ENCODE measurements at places on chromosomes 5 and 9.

- DNase-seq, result no peak
Measured at GRCh38 chr9:97740848-97741821, 44.0 kb upstream of the XPA start.

GRCh38 chr5:54986269-54986654, 869 bp upstream of the ESM1 start:
- no peak for DNase-seq

- no peak for DNase-seq
Measured at GRCh38 chr5:156819967-156820581, 30.0 kb upstream of the PPP1R2B start.

DNA sequence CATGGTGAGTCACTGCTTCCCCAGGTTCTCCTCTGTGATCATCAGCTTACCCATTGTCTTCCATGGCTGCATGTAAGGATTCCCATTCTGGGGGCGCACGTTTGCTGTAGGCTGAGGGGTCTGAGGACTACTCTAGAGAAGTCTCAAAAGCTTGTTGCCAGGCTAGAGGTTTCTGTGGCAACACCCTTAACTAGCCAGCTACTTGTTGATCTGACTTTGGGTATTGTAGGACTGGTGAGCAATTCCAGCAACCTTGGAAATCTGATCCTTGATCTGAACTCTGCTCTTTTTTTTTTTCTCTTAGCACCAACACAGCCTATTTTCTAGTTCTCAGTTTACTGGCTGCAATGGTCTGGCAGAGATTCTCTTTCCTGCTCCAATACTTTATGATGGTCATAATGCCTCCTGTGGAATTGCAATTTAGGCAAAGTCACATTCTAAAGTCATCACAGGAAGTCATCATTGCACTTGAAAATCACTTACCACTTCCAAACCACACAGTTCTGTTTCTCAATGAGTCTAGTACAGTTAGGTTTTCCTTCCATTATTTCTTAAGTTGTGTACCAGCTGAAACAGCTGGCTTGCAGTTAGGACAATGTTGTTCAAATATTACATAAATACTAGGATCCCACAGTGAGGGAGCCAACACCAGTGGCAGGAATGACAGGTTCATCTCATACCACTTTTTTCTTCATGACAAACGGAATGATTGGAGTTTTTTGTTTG, 110.3 kb downstream of the SLC12A2 start:
- DNase-seq, result no peak

- no peak for DNase-seq
Measured at GRCh38 chr5:176819476-176819875, 9.1 kb downstream of the UNC5A start.

DNA sequence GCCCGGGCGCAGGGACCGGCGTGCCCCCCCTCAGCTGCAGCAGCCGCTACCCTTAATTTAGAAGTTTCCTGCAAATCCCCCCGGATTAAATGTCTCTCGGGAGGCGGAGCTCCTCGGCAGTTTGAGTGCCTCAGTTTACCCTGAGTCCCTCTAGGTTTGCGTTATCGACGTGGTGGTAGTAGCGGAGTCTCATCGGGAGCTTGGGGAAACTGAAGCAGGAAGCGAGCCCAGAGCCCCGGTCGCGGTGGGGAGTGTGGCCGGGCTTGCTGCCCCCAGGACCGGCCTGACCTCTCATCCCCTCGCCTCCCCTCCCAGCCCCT, 529 bp upstream of the TPM2 start:
- no peak for DNase-seq

GRCh38 chr9:36988848-36989247, 45.2 kb downstream of the PAX5 start:
- no peak for DNase-seq

DNA sequence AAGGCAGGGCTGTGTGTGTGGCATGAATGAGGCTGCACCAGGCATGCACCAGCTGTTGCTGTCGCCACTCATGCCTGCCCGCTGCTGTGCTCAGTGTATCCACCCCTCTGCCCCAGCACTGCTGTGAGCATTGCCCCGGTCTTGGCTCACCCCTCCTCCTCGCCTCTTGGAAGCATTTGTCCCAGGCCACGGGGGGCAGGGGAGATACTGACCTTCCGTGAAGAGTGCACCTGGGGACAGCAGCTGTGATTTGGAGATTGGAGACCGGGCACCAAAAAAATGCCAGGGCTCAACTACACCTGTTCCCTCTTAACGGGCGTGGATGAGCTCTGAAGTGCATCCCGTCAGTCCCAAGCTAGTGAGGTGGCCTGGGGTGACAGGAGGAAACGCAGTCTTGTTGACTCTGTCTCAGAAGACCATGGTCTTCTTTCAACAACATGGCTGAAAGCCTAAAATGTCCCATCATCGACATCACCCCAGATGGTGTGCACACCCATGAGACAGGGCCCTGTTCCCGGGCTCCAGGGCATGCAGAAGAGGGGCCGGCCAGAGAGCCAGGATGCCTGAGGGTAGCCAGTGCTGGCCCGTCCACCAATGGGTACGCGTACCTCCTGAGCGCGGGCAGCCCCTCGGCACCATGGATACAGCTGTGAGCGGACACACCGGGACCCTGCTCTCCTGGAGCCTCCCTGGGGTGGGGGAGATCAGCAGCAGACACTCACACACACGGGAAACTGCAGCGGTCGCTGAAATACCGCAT, 115.8 kb downstream of the COL5A1 start:
- DNase-seq, result no peak

DNA sequence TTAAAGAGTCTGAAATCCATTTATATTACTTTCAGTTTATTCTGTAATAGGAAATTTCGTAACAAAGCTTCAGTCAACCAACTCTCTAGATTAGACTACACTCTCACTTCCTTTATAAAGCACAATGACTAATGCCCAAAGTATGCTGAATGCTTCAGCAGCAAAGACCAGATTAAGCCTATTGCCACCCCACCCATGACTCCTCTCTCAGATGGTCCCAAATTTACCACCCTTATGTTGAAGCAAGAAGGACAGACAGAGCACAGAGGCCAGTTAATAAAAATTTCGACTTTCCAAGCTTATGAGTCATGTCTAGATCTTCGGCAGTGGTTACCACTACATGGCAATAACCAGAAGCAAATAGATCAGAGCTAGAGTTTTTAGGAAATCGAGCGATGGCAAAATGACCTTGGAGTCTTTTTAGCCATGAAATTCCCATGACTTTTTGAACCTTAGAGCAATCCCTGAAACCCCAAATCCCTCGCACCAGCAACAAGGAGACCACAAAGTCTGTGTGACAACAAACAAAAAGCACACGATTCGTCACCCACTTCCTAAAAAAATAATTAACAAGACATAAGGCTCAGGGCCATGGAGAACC, 287.8 kb upstream of the RASA1 start:
- no peak for DNase-seq

- no peak for DNase-seq
Measured at GRCh38 chr9:13860019-13860418, 453.9 kb downstream of the NFIB start.

GRCh38 chr5:143165049-143165880, 238.2 kb downstream of the NR3C1 start:
- no peak for DNase-seq

- no peak for DNase-seq
Measured at GRCh38 chr5:98433022-98433421, 340.4 kb upstream of the RGMB start.

GRCh38 chr5:172187118-172188032, 649 bp downstream of the STK10 start:
- DNase-seq, result no peak

- no peak for DNase-seq
Measured at GRCh38 chr5:175859916-175860315, 11.5 kb upstream of the CPLX2 start.

DNA sequence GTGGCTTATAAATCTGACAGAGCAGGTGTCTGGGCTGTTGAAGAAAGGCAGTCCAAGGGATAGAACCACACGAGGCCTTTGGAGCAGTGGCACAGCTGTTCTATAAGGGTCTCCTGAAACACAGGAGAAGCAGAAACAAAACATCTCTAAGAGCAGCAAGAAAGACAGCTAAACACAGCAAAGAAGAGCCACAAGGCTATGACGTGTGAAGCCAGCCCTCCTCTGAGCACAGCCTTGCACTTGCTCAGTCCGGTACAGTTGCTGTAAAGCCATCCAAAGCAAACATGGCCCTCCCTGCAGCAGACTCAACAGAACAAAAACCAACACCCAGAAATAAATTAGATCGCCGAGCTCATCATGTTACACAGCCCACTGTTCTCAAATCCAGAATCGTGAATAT, 2.6 kb upstream of the GZMK start:
- no peak for DNase-seq

DNA sequence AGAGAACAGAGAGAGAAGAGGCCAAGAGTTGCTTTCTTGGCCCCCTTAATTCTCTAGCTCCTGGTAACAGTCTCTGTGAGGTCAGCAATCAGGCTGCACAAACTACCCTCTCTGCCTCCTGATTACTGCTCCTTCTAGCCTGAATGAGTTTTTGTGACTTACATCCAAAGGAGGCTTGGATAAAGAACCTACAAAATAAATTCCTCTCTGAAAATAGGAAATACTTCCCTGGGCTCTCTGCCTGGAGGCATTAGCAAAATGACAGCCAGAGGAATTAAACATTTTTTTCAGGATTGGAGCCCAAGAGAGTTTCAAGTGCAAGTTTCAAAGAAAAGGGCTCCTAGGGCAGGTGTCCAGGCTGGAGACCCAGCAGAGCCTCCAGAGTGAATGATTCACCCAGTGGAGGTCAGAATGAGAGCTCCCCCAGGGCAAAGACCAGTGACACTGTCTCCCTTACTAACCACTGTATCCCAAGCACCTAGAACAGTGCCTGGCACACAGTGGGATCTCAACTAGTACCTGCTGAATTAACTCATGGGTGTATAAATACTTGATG, 162.5 kb downstream of the SPOCK1 start:
- DNase-seq, result no peak

DNA sequence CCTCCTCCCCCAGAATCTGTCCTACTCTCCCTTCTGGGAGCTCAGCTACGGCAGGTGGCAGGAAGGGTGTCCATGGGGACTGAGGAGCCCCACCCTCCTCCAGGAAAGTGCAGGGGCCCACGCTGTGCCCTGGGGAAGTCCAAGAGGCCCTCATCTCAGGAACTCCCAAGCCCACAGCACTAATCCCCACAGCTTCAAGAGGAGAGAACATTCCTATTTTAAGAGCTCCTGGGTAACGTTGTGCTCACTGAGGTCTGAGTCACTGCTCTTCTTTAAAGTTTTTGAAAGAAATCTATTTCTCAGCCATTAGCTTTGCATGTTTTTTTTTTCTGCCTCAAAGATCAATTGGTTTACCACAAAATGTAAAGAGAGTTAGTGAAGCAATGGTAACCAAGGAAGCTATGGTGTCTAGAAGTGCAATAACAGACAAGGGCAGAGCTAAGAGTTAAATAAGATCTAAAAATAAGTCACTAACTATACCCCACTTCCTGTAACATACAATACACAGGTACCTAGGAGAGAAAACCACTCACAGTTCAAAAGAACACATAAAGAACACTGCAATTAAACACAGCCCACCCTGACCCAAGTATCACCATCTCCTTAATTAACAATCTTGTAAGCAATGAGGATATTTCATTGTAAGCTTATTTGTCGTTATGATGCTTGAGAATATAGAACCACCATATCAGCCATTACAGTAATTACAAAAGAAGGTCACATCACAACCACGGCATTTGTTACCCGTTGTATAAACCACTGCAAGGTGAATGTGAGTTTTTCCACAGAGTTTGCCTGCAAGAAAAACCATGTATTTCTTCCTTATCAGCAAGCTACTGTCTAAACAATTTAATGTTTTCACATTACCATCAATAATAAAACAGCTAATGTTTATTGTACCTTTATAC, 382.3 kb upstream of the SLC30A5 start:
- DNase-seq, result no peak

GRCh38 chr5:150175076-150175475, 8.5 kb downstream of the CDX1 start:
- DNase-seq, result no peak

GRCh38 chr9:78592811-78593210, 295.9 kb downstream of the PSAT1 start:
- DNase-seq, result no peak

DNA sequence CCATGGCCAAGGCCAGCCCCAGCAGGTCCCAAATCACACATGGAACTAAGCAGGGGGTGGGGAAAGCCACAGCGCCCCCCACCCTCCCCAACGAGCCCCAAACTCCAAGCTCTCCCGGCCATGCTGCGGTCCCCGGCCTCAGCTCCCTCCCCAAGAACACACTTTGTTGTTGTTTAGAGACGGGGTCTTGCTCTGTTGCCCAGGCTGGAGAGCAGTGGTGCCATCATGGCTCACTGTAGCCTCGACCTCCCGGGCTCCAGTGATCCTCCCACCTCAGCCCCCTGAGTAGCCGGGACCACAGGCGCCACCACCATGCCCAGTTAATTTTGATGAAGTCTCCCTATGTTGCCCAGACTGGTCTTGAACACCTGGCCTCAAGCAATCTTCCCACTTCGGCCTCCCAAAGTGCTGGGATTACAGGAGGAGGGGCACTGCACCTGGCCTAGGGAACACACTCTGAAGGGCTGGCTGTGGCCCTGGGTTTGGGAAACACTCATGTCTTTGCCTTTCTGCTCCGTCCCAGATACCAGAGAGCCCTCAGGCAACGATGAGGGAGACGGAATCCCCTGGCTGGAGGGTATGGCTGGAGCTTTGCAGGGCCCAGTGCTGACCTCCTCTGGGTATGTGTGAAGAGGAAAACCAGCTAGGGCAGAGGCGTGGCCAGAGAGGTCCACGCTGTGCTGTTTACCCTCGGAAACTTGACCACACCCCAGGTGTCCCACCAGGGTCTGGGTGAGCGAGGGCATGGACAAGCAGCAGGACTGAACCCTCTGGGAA, 53.2 kb upstream of the UBAC1 start:
- no peak for DNase-seq

DNA sequence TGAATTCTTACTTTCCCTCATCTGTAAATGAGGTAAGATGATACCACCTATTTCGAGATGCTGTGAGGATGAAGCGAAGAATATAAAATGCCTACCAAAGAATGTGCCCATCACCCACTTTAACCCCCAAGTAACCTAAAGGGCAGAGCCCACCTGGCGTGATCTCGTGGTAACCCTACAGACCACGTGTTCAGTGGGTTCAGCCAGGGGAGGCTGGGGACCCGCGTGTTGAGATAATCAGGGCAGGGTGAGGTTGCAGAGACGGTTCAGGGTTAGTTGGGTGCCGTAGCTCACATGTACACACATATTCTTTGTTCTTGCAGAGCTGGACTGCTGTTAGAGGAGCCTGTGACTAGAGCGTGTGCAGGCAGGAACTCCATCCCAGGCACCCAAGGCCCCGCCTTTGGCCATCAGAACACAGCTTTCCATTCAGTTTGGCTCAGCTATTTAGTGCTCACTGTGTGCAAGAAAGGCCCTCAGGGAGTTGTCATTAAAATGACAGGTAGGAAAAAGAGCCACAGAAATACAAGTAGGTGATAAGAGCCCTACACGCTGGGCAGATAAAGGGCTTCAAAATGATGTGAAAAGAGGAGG, 56.5 kb upstream of the HAND1 start:
- DNase-seq, result no peak

All from osteocyte (in vitro differentiated cells).